T-cell (primary cell): ENCODE measurements at places on chromosomes 5 and 9.

DNA sequence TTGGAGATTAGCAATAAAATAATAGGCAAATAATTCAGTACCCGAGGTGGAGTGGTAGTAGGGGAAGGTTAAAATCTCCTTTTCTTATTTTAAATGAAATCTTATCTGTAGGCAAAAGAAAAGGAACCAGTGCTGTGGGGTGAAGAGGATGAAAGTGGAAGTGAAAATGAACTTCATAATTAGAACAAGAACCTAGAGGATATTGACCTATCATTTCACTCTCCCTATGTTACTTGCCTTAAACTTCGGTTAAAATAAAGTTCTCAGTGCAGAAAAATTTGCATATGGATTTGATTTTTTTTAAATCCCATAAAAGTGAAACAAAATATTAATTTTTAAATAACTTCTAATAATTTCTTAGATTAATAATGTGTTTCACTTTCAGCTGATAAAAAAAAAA, 1094.9 kb upstream of the C9orf72 start:
- DNase-seq = no peak

- no peak for DNase-seq
Observed at GRCh38 chr5:174431504-174431903, 292.9 kb upstream of the MSX2 start.

DNA sequence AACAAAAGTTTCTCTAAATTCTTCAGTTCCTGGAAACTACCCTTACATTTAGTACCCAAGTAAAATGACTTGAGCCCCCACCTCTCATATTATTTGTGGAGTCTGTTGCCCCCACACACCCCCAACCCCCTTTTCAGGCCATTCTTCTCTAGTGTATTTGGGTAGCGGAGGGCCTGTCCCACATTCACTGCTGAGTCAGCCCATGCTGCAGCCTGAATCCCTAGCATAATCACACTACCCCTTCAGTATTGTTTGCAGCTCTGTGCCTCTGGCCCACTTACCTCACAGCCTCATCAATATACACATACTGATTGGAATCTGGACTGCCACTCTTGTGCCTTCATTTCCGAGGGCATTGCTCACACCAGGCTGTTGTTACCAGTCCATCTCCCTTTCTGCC, 26.8 kb downstream of the RGS7BP start:
- no peak for DNase-seq

- no peak for DNase-seq
Observed at GRCh38 chr9:13615660-13616490, 336.4 kb upstream of the MPDZ start.

GRCh38 chr5:79923431-79923830, 67.6 kb downstream of the MTX3 start:
- DNase-seq = no peak

DNA sequence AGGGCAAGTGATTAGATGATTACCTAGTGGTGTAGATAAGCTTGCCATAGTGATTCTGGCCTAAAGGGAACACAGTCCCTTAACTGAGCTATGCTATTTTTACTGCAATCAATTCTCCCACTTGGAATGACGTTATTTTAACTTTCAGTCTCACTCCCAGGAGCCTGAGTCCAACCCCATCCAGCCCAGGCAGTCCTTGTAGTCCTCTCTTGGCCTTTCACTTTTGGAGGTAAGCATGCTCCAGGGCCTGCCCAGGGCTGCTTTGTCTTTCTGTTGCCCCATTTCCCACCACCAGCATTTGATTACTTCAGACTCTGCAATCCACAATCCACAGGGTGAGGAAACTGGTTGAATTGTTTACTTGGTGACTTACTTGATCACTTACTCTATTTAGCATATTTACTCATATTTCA, 233.0 kb downstream of the CD180 start:
- DNase-seq = no peak

DNA sequence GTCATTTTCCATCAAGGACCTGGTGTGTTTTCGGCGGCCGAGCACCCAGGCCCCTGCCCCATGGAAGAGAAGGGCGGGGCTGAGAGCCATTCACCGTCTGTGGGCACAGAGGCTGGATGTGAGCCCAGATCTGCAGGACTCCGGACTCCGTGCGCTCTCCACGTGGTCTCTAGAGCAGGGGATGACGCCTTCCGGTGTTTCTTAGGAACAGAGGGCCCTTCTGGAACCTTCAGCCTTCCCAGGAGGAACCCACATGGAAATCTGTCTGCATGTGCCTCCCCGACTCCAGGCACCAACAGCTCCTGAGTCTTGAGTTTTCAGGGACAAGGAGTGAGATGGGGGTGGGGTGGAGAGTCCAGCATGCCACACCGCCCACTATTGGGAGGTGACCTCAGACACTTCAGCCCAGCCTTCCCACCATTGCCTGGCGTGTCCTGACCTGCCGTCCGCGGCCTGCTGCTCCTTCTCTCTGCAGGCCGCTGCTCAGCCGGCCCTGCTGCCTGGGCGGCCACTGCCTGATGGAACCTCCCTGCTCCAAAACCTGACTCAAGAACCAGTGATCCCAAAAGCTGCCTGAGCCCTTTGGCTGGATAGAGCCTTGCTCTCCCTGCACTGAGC, 2.4 kb upstream of the RXRA start:
- no peak for DNase-seq

GRCh38 chr9:90340421-90340820, 302.2 kb downstream of the DIRAS2 start:
- no peak for DNase-seq
